ENCODE measurements at places on chromosomes 7 and 10.

GRCh38 chr7:5795752-5796475, 14.5 kb upstream of the RNF216 start:
- DNase-seq, result no peak

DNA sequence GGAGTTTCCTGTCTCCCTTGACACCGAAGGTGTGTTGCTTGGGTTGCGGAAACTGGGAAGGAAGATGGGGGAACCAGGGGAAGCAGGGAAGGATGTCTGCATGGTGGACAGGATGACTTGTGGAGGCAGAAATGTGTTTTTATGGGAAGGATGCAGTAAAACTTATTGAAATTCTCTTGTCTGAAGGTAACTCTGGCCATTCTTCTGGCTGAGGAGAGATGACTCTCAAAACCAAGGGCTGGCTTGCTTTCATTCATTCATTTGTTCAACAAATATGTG, 1.5 kb downstream of the UBTD1 start:
- no peak for DNase-seq

DNA sequence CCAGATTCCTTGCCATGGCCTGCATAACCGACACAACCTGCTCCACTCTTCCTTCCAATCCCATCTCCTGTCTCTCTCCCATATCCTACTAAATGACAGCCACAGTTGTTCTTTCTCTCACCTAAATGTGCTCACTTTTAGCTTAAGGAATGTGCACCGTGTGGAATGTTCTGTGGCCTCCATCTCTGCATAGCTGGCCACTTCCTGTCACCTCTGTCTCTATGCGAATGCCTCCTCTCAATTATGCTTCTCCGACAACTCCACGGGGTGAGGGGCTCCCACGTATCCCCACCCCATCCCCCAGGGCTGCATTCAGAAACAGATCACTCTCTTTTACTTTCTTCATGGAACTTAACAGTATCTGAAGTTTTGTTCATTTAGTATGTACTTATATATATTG, 110.7 kb downstream of the RAB18 start:
- no peak for DNase-seq

DNA sequence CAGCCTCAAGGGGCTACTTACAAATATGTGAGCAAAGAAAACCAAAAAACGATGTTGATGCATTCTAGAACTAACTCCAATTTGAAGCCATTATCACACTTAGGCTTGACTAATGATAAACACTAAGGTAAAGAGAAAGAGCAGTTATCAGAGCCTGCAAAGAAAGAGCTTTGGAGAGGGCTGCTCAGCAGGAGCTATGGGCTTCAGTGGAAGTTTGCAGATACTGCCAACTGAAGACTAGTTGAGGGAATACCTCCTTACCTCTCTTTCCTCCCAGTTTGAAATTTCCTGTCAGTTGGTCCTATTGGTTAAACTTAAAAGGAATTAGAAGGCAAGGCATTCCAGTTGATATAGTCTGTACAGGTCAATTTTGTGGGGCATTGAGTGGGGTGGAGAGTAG, 498.1 kb upstream of the POT1 start:
- no peak for DNase-seq

DNA sequence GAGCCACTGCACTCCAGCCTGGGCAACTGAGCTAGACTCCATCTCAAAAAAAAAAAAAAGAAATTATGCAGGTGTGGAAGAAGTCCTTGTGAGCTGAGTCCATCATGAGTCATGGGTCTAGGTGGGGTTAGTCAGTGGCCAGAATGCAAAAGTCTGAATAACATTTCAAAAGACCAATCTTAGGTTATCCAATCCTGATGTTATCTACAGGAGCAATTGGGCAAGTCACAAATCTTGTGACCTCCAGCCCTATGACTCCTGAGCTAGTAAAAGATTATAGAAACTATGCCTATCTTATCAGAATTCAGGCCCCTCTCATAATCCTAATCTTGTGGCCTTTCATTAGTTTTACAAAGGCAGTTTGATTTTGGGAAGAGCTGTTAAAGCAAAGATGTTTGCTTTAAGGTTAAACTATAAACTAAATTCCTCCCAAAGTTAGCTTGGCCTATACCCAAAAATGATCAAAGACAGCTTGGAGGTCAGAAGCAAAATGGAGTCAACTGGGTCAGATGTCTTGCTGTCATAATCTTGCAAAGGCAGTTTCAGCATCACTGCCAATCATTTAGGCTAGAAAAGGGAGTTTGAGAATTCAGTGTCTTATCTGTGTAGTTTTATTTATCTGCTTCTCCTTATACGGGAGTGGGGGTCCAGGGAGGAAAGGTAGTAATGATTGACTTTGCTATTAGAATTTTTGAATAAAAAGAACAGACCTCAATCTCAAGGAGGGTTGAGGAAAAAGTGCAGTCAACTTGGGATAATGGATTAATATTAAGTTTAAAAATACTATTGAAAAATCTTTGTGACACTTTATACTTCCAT, 71.2 kb upstream of the TRIM24 start:
- DNase-seq, result no peak

All from NCI-H526 treated with DMSO at 0.1 percent for 48 hours (cell line).